A673 (cell line): ENCODE measurements at places on chromosomes 12 and 14. TPM values are rescaled to one million over a fixed set of nuclear protein-coding genes. Genes with fewer than 3 reads are reported as not detected.

Gene PRB2
- not detected in 2 replicates for total RNA-seq

Gene PA2G4
- total RNA-seq, result 302 and 327 TPM in 2 replicates

Gene KRT74
- not detected in 2 replicates for total RNA-seq

GRCh38 chr12:33265900-33266299, 173.7 kb downstream of the SYT10 start:
- no peaks in the 10 kb centered on the region for H3K4me1 ChIP-seq
- DNase-seq, result no peak
- H3K27ac ChIP-seq, result no peak overlapping the region
- H3K36me3 ChIP-seq, result no peaks in the 10 kb centered on the region
- no peak overlapping the region for H3K4me3 ChIP-seq
- no peaks in the 10 kb centered on the region for H3K27me3 ChIP-seq
